ENCODE measurements at places on chromosomes 7 and 10.

GRCh38 chr7:125098377-125098970, 168.8 kb upstream of the POT1 start:
- DNase-seq = no peak

- DNase-seq = no peak
Measured at GRCh38 chr7:33477719-33478480, 348.5 kb downstream of the BBS9 start.

GRCh38 chr10:79424221-79425073, 21.0 kb downstream of the ZCCHC24 start:
- peak; percentile 35 for DNase-seq

GRCh38 chr10:75513292-75513885, 82.0 kb downstream of the LRMDA start:
- DNase-seq = no peak

- DNase-seq = no peak
Measured at GRCh38 chr10:96560966-96561887, 25.6 kb downstream of the TM9SF3 start.

GRCh38 chr10:124494046-124494807, 32.6 kb downstream of the LHPP start:
- DNase-seq = no peak

- DNase-seq = no peak
Measured at GRCh38 chr10:30781670-30782121, 152.1 kb upstream of the LYZL2 start.

GRCh38 chr7:71868797-71869196, 543.3 kb downstream of the CALN1 start:
- no peak for DNase-seq

DNA sequence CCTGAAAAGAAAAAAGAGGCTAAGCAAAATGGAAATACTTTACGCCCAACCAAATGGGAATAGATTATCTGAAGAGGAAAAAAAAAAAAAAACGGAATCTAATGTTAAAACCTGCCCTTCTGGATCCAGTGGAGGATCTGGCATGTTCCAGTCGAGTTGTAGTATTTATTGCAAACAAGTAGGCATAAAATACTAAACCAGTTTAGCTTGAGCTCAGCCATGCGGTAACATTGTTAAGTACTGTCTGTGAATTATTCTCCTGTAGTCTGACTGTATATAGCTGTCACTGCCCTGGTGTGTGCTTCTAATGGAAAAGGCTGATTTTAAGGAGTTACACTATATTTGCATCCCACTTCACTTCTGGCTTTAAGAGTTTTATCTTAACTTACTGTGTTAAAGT, 40.3 kb downstream of the CELF2 start:
- no peak for DNase-seq

DNA sequence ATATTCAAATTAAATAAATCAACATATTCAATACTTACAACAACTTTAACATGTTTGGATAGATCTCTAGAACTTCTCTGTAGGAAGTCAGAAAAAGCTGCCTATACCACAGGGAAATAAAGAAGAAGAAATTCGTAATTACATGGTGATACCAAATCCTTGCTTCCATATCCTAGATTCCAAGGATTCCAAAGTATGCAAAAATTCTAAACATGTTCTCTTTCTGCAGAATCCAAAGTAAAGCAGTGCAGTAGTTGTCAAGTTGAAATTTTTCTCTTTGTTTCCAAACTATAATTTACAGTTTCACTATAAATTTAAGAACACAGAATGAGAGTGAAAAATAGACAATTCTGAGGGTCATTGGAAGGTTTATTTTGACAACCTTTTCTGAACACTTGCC, 233.7 kb upstream of the PTN start:
- no peak for DNase-seq

- no peak for DNase-seq
Measured at GRCh38 chr7:149879271-149879743, 5.5 kb downstream of the ATP6V0E2 start.

DNA sequence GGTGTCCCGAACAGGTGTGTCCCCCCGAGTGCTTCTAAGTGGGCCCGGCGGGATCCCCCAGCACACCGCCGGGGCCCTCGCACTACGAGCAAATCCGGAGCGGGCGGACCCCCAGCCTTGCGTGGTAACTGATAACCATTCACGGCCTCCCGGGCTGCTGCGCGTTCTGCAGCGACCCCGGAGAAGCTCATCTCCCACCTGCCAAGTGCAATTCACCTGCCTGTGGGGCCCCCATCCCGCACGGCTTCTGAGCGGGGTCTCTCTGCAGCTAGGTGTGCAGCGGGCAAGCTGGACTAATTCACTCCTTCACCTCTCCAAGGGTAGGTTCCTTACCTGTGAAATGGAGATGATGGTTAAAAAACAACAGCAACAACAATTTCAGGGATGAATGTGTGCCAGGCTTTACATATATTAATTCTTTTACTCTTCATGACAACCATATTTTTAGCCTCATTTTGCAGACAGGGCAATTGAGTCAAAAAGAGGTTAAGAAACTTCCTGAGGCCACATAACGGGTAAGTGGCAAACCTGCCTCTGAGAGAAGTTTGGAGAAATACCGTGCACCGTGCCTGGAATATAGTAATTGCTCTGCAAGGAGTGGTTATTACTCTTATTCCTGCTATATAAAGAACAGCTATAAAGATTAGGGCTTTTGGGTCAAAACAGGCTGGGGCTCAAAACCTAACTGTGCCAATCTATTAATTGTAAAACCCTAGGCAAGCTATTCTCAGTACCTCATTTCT, 652 bp upstream of the PODXL start:
- no peak for DNase-seq

- DNase-seq = no peak
Measured at GRCh38 chr7:41880107-41880506, 177.2 kb upstream of the INHBA start.

- no peak for DNase-seq
Measured at GRCh38 chr7:71459132-71459531, 327.2 kb downstream of the GALNT17 start.

- no peak for DNase-seq
Measured at GRCh38 chr10:30583778-30584415, 45.7 kb downstream of the LYZL2 start.

- DNase-seq = no peak
Measured at GRCh38 chr10:127153181-127153580, 43.2 kb downstream of the INSYN2A start.

GRCh38 chr7:70294211-70294911, 696.1 kb downstream of the AUTS2 start:
- DNase-seq = no peak

DNA sequence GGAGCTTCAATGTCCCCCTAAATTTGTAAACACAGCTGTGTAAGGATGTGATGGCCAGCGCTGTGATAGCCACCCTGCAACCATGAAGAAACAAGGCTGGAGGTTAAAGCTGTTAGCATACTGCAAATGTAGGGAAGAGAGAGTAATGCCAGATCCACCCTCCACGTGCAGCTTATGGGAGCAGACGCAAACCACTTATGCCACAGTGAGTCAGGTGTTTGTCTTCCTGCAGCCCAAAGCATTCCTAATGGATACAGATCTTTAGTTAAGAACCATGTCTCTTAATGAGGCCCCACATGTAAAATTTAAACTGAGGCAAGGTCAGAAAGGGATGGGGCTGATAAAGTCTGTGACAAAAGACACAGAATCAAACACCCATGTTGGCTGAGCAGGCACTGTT, 13.6 kb upstream of the MYL7 start:
- DNase-seq = no peak

- no peak for DNase-seq
Measured at GRCh38 chr10:30022590-30022989, 36.8 kb downstream of the JCAD start.

GRCh38 chr10:60098677-60099601, 192.6 kb upstream of the CCDC6 start:
- DNase-seq = no peak

- DNase-seq = no peak
Measured at GRCh38 chr10:117047947-117048346, 43.0 kb upstream of the SHTN1 start.

GRCh38 chr7:100175296-100175935, 1.8 kb downstream of the GPC2 start:
- DNase-seq = no peak

GRCh38 chr7:50142425-50143017, 49.5 kb upstream of the ZPBP start:
- no peak for DNase-seq

GRCh38 chr7:154929006-154929726, 73.8 kb downstream of the PAXIP1 start:
- no peak for DNase-seq

- no peak for DNase-seq
Measured at GRCh38 chr10:14329746-14330173, 964 bp downstream of the FRMD4A start.

DNA sequence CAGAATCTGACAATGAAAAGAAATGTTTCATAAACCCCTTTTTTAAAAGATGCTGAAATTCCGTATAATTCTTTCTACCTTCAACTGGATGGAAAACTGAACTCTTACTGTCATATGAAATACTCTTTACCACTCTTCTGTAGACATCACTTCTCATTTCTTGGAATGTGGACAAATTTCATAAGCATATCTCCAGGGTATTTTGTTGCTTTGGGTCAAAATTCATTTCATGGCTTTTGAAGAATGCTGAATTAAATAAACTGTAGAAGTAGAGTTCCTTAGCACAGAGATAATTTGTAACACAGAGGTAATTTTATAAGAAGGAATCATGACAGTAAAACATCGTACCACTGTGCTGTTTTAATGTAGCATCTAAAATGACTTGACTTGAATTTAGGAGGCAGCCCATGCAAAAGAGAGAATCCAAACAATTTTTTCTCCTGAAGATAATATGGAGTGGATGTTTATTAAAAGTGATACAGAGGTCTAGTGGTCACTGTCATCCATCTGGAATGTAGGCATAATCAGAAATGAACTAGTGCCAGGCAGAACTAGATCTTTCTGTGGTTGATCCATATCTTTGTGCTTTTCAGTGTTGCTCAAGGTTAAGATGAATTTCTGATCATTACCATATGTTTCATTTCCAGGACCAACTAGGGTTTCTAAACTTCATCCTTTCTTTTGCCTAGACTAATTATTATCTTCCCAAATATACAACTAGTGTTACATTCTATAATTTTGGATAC, 492.0 kb downstream of the KIF20B start:
- DNase-seq = no peak

DNA sequence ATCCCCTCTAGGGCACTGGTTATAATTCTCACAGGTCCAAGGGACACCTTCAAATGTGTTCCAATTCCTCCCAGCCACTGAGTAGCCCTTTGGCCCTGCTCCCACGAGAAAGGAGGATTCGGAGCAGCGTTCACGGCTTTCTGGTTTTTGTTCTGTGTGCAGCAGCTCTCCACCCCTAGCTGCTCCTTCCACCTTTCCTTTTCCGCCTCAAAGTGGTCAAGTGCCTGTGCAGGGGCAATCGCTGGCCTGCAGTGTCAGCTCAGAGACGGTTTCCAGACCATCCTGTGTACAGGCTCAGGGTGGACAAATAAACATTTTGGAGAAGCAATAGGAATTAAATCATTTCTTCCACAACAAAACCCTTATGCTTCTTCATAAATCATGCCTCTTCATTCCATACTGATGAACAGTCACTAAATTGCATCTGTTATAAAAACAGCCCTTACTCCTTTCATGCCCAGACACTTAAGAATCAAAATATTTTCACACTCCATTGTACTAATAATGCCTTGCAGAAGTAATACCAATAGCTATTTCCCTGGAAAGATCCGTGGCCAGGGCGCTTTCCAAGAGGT, 1.1 kb downstream of the KIAA1549 start:
- no peak for DNase-seq

DNA sequence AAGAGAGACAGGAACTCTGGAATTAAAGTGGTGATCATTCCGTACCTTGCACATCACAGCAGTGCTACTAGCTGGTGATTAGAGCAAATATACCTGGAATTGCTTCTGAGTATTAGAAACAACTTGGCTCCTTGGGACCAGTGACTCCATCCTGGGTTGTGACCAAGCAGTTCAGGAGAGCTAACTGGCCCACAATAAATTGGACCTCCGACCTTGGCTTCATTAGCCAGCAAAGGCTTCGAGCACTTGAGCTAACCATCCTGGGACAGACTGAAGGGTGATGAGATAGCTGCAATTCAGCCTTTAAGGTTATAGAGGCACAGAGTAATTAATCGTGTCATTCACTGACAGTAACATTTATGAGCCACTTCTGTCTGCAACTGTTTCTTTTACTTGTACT, 287.8 kb downstream of the INHBA start:
- no peak for DNase-seq

DNA sequence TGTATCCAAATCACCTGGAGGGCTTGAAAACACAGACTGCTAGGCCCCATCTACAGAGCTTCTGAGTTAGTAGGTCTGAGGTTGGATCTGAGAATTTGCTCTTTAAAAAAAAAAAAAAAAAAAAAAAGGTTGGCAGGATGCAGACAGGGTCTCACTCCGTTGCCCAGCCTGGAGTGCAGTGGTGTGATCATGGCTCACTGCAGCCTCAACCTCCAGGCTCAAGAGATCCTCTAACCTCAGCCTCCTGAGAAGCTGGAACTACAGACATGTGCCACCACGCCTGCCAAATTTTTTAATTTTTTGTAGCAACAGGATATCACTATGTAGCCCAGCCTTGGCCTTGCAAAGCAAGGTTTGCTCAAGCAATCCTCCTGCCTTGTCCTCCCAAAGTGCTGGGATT, 8.0 kb downstream of the GDI2 start:
- no peak for DNase-seq

- DNase-seq = no peak
Measured at GRCh38 chr10:34649385-34649784, 165.7 kb downstream of the PARD3 start.

GRCh38 chr10:14016931-14017333, 313.8 kb downstream of the FRMD4A start:
- no peak for DNase-seq

DNA sequence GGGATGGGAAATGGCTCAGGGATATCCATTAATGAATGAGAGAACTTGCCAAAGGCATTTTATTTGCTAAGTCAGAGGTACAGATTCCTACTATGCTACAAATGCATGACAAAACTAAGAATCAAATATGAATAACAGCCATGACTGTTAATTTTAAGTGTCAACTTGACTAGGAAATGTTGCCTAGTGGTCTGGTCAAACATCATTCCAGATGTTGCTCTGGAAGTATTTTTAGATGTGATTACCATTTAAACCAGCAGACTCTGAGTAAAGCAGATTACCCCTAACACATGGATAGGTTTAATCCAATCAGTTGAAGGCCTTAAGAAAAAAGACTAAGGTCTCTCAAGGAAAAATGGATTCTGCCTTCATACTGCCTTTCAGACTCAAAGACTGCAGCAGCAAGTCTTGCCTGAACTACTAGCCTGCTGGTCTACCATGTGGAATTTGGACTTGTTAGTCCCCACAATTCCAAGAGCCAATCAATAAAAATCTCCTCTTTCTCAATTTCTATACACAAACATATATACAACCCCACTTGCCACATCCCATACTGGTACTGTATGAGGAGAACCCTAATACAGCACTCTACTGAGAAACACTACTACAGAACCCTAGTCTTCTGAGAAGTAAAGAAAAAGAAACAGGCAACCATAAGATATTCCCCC, 119.1 kb downstream of the NRBF2 start:
- DNase-seq = no peak

Data from NCI-H187 treated with DMSO at 0.1 percent for 48 hours (cell line).